ENCODE measurements at places on chromosomes 16 and 17.

DNA sequence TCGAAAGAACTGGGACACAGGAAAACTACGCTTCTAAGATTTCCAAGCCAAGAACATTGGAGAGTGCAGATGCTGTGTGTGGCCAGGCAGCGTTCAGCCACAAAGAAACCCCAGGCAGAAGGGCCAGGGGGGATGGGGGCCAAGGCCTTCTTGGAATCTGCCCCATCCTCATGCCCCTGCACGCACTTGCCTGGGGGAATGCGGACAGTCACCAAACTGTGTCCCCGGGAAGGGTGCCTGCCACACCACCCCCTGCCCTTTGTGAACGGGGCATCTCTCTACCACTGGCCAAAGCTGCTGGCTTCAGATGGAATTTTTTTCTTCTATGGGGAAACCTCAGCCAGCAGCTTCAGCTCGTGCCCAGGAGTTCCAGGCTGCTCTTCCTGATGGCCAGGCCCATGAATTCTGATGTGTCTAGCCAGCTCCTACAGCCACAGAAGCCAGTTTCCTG is 32.0 kb upstream of the DNAH17 start:
- no peak for DNase-seq

DNA sequence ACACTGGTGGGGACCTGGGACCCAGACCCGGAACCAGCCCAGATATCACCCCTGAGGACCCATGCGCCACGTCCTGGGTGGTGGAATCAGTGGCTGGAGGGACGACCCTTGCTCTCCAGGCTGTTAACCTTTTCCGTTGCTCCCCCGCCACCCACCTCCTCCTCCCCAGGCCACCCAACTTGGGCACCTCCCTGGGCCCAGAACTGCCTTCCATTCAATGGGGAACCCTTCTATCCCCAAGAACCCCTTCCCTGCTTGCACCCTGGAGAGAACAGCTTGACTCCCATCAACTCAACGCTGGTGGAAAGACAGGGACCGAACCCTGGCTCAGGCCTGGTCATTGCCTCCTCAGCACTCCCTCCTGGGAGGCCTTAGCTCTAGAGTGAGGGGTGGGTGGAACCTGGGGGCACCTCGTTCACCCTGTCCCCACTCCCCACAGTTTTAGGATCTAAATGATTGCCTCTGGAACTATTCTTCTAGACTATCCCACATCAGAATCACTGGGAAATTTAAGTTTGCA is 5.7 kb upstream of the IL32 start:
- DNase-seq = no peak

- no peak for DNase-seq
These were observed 8.4 kb downstream of the PER1 start for GRCh38 chr17:8143581-8144400.

GRCh38 chr17:38591759-38592241 is 14.0 kb downstream of the SRCIN1 start:
- no peak for DNase-seq

DNA sequence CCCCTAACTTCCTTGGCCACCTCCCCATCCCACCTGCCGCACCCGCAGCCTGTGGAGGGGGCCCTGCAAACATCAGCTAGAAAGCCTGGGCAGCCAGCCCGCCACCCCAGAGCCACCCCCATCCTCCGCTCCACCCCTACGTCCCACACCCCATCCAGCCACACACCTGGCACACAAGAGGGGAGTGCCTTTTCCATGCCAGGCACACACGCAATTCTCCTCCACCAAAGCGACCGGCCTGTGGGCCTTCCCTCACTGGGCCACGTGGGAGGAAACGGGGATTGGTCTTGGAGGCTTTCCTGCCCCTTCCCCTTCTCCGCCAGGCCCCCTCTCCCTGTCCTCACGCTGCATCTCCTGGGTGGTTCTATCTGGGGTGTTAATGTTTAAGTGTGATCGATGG is 48.7 kb upstream of the TNRC6C start:
- no peak for DNase-seq

- DNase-seq = no peak
These were observed 4.0 kb downstream of the ALDH3A2 start for GRCh38 chr17:19652595-19652994.

DNA sequence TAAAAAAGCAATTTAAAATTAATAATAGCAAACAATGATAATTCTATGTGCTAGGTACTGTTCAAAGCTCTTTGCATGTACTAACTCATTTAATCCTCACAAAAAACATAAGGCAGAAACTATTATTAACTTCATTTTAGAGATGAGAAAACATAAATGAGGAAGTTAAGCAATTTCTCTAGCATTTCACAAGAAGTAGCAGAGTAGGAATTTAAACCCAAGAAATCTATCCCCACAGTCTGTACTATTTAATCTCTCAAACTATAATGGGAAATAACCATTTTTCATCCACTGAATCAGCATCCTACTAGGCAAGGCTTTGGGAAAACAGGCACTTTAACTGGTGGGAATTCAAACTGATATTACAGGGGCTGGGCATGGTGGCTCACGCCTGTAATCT is 42.2 kb upstream of the INTS2 start:
- no peak for DNase-seq

DNA sequence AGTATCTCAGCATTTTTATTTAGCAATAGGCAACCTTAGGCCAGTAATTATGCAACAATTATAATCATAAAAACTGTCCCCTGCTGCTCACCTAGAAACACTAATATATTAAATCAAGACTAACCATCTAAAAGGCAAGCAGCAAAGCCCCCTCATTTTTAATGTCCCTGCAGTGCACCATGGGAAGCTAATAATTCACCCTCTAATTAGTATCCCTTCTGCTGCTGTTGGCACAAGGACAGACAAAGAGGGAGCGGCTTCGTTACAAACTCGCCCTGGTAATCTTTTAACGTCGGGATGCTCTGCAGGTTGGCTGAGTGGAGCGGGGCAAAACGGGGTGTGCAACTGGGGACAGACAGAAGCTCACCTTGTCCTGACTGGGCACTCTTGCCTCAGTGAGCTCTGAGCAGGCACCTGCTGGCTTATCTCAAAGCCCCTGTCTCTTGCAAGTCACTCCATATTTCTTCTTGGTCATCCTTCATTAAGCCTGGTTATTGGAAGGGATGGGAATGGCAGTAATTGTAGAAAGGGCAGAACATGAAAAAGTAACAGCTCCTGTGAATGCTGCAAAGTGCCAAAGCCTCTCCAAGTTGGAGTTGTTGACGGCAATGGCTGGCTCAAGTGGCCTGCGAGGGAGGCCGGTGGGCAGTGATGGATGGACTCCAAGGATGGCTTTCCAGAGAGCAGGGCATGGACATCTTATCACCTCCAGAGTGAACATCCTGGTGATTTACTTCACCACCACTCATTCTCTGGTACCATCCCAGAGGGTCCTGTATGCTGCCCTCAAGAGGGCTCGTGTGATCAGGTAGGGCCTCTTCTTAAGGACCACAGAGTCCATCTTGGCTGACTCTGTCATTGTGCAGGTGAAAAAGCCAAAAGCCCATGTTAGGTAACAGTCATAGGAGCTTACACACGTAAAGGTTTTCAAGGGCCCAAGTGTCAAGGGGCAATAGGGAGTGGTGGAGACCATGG is 219.6 kb upstream of the N4BP1 start:
- DNase-seq = no peak

Data from stimulated activated naive CD8-positive, alpha-beta T cell treated with anti-CD3 and anti-CD28 coated beads, Interleukin-15, Interleukin-2, amounts not matched to agents 100 U/mL and 50 U/mL, for 24 hours (primary cell).